Activated naive CD4-positive, alpha-beta T cell treated with anti-CD3 and anti-CD28 coated beads for 36 hours (primary cell): ENCODE measurements at places on chromosomes 11 and 22. TPM values are rescaled to one million over a fixed set of nuclear protein-coding genes. Genes with fewer than 3 reads are reported as not detected.

GRCh38 chr11:19071255-19071654, 10.7 kb upstream of the MRGPRX2 start:
- DNase-seq: peak; percentile 71

GRCh38 chr11:107018219-107018901, at the start of gene GUCY1A2:
Gene GUCY1A2, minus strand, starts transcription at chr11:107018476. Its CDS starts 421 bp downstream, at chr11:107018055.
- DNase-seq: no peak

DNA sequence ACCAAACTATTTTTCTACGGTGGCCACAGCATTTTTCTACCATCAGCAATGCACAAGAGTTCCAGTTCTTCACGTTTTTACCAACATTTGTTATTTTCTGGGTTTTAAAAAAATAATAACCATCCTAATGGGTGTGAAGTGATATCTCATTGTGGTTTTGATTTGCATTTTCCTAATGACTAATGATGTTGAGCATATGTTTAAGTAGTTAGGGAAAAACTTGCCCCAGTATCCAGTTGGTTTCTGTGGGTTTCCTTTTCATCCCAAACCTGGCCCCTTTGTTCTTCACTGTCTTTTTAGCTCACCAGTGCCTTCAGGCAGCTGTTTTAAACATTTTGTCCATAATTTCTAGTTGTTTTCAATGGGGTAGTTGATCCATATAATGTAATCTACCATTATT, 14.7 kb upstream of the PTS start:
- DNase-seq: no peak

GRCh38 chr11:123183391-123184099, 11.5 kb downstream of the CLMP start:
- DNase-seq: no peak

DNA sequence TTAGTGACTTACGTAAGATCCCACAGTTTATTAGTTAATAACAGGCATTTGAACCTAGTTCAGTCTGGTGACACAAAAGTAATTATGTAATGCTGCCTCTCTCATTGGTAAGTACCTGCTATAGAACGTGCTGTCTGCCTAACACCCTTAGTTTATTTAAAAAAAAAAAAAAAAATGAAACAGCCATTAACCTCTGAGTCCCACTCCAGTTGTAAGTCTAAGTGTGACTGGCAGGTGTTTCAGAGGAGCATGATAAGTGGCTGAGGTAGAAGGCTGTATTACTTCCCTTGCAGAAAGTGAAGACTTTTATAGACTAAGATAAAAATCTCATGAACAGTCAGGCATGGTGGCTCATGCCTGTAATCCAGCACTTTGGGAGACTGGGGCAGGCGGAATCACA, 140.5 kb downstream of the TRIM44 start:
- no peak for DNase-seq

LGALS1 gene
- 70.2 TPM for total RNA-seq

C11orf65 gene
- total RNA-seq: 3.1 TPM

OR8G5 gene
- not detected for total RNA-seq

TRIM77 gene
- total RNA-seq: not detected
